ENCODE measurements at places on chromosomes 16 and 17. TPM values are rescaled to one million over a fixed set of nuclear protein-coding genes. Genes with fewer than 3 reads are reported as not detected.

ORC6 gene
- 67.4 TPM for total RNA-seq

PHOSPHO1 gene
- total RNA-seq, result 0.73 TPM

KRTAP4-4 gene
- total RNA-seq, result not detected

- no peaks in the 10 kb centered on the region for H3K36me3 ChIP-seq
- H3K27ac ChIP-seq, result no peak overlapping the region
- no peak for DNase-seq
These were observed 2.3 kb upstream of the SERPINF1 start for GRCh38 chr17:1759529-1759928.

DNA sequence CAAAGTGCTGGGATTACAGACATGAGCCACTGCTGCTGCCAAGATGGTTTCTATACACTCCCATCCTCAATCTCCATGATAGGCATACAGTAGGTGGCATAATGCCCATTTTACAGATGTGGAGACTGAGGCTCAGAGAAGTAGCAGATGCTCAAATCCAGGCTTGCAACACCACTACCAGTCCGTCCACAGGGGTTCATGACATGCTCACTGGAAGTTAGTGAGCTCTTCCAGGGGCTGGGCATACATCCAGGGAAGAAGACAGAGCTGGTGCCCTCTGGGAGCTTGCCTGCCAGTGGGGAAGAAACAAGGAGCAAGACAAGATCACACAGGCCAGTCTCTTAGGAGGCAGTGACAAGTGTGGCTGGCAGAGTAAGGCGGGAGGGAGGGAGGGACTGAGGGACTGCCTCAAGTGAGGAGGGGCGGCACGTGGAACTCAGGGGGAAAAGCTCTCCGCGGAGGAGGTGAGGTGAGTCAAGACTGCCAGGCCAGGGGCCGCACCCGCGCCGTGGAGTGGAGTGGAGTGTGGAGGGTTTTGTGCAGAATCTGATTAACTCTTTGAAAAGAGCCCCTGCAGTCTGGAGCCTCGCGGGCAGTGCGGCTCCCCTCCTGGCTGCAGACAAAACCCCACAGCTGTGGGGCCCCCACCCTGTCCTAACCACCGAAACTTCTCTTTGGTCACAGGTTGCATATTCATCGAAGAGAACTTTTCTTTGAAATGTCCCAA is 27.9 kb downstream of the SREBF1 start:
- peaks cover 2% of the 10 kb centered on the region for H3K36me3 ChIP-seq

DNA sequence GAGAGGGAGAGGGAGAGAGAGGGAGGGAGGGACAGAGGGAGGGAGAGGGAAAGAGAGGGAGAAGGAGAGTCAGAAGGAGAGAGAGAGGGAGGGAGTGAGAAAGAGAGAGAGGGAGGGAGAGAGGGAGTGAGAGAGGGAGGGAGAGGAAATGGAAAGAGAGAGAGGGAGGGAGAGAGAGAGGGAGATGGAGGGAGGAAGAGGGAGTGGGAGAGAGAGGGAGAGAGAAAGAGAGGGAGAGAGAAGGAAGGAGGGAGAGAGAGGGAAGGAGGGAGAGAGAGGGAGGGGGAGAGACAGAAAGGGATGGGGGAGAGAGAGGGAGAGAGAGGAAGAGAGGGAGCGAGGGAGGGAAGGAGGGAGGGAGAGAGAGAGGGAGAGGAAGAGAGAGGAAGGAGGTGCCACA is 72.8 kb downstream of the AXIN2 start:
- no peaks in the 10 kb centered on the region for H3K4me1 ChIP-seq
- no peak for DNase-seq
- H3K36me3 ChIP-seq, result no peaks in the 10 kb centered on the region
- H3K27me3 ChIP-seq, result no peaks in the 10 kb centered on the region
- no peak overlapping the region for H3K4me3 ChIP-seq

- peaks cover 9% of the 10 kb centered on the region for H3K4me1 ChIP-seq
- no peaks in the 10 kb centered on the region for H3K36me3 ChIP-seq
- no peak for DNase-seq
- no peak overlapping the region for H3K4me3 ChIP-seq
These were observed 171.2 kb upstream of the SDK2 start for GRCh38 chr17:73815474-73815873.

GRCh38 chr17:9256751-9257629 is 235.7 kb downstream of the NTN1 start:
- H3K27ac ChIP-seq, result no peak overlapping the region
- no peak overlapping the region for H3K4me3 ChIP-seq
- DNase-seq, result no peak
- H3K4me1 ChIP-seq, result no peaks in the 10 kb centered on the region

DNA sequence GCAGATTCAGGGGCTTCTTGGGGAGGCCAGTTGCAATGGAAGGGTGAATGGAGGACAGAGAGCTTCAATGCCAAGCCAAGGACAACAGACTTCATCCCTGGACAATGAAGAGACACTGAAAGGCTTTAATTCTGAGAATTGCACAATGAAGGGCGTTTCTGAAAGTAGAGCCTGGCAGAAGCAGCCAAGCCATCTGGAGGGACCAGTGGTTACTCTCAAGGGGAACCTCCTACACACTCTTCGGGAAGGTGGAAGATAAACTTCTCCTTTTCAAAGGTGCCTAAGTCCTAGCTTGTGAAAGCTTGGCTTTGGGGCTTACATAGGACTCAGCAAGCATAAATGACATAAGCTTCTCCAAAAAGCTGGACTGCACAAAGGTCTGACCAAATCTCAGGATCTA is 6.2 kb upstream of the CES1 start:
- H3K4me3 ChIP-seq, result no peak overlapping the region
- H3K27me3 ChIP-seq, result no peaks in the 10 kb centered on the region
- H3K27ac ChIP-seq, result no peak overlapping the region
- no peak for DNase-seq
- H3K36me3 ChIP-seq, result no peaks in the 10 kb centered on the region
- no peaks in the 10 kb centered on the region for H3K4me1 ChIP-seq

DNA sequence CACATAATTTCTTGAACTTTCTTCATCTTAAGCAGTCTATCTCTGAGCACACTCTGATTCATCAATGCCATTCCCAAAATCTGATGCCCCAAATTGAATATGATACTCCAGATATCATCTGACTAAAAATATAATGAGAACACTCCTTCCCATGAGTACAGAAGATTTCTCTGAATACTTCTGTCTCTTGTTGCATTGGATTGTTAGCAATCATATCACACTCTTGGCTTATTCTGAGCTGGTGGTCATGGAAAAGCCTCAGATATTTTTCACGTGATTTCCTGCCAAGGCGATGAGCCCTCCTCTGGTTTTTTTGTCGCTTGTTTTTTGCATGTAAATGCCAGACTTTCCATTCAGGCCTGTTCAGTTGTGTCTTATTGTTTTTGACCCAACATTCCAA is 87.2 kb downstream of the NOG start:
- DNase-seq, result no peak
- H3K4me1 ChIP-seq, result peaks cover 2% of the 10 kb centered on the region
- H3K27me3 ChIP-seq, result peaks cover 3% of the 10 kb centered on the region
- no peak overlapping the region for H3K27ac ChIP-seq
- H3K4me3 ChIP-seq, result no peak overlapping the region

DNA sequence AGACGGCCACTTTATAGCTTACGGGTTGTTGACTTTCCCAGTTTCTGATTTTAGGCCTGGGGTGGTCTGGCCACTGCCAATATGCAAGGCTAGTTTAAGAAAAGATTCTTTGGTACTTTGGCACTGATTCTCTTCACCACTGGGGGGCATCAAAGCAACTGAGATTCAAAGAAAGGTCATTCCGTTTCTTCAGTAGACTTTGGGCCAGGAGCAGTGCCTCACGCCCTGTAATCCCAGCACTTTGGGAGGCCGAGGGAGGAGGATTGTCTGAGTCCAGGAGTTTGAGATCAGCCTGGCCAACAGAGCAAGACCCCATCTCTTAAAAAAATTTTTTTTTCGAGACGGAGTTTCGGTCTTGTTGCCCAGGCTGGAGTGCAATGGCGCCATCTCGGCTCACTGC is 53.0 kb downstream of the RPA1 start:
- no peaks in the 10 kb centered on the region for H3K4me1 ChIP-seq
- peak; percentile 58 for DNase-seq
- H3K27me3 ChIP-seq, result no peaks in the 10 kb centered on the region

DNA sequence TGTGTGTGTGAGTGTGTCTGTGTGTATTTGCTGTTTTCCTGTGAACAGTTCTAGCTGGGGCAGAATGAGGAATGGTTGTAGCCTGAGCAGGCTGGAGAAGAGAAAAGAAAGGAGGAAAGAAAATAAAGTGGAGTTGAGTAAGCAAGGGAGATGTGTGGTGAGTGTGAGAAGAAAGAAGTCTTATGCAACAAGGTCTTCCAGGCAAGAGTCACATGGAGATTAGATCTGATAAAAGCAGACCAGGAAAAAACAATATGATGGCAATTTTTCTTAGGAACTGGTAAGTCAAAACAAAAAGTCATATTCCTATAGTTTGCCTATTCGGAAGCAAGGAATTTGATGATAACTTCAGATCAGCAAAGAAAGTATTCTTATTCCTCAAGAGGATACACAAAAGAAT is 125.0 kb downstream of the HS3ST3A1 start:
- no peak for DNase-seq
- no peaks in the 10 kb centered on the region for H3K36me3 ChIP-seq
- H3K27ac ChIP-seq, result no peak overlapping the region
